8988T (cell line): ENCODE measurements at places on chromosomes 11 and 22.

DNA sequence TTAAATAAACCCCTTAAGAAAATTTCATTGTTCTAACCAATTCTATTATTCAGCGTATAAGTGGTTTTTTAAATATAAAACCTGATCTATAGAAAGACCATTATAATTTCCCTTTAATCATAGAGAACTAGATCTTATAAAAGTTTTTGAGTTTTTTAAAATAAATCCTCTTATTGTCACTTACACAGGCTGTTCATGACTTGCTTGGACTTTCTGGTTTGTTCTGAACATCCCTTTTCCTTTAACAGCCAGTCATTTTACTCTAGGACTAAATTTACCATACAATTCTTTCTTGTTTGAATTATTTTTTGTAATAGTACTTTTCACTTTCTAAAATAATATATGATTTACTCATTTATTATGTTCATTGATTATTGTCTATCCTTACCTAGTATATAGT is 4.7 kb downstream of the NXPE2 start:
- DNase-seq = no peak

DNA sequence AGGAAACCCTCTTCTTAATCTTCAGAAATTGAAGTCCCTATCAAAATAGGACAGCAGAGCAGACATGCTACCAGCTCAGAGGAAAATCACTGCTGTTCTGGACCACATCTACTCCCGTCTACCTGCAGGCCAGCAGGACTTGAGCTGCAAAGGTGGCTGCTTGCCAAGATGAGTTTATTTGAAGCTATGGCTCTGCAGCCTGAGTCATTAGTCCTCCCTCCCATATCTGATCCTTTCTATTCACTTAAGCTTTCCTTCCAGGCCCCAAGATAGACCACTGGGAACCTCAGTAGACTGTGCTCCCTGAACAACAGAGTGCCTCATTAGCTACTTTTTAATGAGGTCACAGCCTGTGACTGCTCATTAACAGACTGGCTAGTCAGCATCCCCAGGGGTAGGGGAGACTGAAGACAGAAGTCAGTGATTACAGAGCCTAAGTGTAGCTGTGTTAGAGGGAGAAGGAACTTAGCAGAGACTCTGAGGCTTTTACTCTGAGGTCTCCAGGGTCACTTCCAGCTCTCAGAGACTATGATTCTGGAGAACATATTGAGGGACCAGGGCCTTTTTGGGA is 6.8 kb upstream of the OR10A2 start:
- DNase-seq = no peak

DNA sequence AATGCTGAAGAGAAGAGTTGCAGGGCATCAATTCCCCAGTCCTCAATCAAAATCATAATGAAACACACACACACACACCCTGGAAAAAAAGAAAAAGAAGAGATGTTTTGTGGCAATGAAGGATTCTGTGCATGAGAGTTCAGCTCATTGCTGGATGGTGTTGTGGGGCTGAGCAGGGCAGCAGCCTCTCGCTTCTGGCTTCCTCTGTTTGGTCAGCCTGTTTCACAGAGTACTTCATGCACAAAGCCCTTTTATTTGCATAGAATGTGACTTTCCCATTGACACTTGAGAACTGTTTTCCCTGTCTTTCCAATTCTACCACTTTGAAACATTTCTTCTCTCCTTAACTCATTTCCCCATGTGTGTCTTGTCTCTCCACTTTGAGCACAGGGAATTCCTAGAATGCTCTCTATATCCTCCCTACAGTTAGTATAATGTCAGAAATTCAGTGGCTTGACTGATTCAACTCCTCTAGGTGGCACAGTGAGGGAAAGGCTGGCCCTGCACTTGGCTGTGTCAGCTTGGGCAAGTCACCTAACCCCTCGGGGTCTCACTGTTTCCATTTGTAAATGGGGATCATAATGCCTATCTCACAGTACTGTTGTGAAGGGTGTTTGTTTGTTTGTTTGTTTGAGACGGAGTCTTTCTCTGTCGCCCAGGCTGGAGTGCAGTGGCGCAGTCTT is 25.4 kb upstream of the BSX start:
- no peak for DNase-seq

DNA sequence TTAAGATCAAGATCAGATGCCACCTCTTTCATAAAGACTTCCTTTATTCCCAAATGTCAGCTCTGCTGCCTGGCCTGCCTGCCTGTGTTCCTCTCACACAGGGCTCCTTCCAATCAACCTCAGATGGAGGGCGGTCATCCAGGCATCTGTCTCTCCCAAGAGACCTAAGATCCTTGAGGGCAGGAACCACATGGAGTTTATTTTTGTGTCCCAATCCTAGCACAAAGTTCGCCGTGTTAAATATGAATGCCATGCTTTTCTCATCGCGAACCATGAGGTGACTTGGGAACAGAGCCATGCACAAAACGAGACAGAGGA is 72.7 kb upstream of the ARFGAP3 start:
- no peak for DNase-seq

DNA sequence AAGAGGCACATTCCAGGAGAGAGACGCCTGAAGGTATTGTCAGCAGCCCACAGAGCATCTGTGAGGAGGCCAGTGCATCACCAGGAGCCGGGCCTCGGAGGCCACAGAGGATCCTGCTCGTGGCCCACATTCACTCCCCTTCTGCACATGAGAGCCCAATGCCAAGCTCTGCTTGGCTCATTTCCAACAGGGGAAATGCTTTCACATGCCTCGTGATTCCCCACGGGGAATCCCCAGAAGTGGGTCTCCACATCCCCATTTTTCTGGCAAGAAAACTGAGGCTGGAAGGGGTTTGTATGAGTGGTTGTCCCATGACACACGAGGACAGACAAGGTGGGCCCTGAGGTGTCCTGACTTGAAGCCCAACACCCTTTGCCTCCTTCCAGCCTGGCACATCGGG is 34.4 kb downstream of the TP53I11 start:
- DNase-seq = no peak

DNA sequence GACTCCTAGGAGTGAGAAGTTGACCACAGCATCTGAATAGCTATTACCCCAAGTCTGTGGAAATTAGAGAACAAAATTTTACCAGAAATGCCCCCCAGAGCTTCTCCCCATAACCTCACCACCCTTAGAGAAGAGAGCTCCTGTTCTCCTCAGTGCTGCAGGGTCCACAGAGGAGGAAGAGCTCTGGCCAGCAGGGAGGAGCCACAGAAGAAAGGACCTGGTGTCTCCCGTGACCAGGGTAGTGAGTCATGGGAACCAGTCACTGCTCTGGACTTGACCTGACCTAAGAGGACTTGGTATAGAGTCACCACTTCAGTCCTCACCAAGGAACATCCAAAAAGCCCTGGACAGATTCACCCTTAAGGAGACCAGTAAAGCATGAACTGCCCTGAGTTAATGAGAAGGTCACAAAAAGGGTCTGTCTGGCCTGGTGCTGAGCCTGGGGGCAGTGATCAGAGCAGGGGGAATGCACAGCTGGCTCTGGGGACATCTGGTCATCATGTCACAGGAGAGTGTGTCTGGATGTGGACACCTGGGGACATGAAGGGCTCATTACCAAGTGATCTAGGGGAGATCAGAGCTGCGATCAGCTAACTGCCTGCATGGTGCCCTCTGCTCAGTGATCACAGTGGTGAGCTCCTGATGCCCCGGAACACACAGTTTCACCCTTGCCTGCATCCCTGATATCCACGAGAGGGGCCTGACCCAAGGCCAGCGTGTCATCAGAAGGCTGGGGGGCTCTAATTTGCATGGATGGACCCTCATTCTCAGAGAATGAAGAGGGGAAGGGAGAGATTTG is 103.3 kb upstream of the TOP3B start:
- no peak for DNase-seq
